ENCODE measurements at places on chromosomes 3 and 15.

DNA sequence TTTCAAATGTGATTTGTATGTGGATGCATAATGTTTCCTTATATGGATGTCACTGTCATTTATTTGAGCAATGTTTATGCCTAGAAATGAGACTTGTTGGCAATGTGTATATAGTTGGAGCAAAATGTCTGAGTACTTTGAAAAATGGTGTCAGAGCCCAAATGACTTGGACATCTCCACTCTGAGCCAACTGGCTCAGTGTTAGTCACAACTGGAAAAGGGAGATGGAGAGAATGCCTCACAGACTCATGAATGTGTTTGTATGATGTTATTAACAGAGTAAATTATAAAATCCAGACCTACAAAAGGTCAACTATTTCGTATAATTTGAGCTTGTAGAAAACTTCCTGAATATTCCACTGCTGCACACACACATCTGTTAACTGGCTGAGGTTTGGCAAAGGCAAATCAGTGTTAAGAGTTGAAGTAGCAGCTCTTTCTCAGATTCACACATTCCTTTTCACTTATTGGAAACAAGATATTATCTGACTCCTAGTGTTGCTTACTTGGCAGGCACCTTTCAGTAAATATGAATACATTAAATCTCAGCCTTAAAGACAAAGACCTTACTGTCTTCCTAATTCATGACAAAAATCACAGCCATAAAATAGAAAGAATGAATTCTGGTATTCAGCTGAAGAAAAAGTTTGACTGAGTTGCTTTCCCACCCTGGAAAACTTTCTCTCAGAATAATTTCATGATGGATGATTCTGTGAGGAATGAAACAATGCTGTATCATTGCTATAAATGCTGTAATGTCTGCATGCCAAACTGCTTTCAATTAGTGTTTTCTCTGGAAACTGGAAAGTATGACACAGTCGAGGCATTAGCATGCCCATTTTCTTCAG lies 27.0 kb downstream of the ADIPOQ start:
- no peak for DNase-seq

DNA sequence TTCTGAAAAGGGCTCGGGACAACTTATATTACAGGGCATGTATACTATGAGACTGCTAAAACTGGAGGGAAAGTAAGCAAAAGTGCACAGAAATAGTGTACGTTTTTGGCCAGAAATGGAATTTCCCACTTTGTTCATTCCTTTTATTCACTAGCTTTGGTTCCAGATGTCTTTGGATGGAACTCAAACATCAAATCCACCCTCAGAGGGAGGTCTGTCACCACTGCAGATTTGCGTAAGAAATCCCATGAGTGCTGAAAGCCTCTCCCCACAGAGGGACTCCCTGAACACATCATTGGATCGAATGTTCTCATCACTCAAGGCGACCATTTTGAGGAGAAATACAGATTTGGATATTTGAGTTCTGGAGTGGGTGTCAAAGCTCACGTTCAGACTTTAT lies 71.6 kb downstream of the FEM1B start:
- DNase-seq: no peak

- DNase-seq: no peak
These were observed 60.1 kb downstream of the SLCO3A1 start for GRCh38 chr15:91913560-91913959.

DNA sequence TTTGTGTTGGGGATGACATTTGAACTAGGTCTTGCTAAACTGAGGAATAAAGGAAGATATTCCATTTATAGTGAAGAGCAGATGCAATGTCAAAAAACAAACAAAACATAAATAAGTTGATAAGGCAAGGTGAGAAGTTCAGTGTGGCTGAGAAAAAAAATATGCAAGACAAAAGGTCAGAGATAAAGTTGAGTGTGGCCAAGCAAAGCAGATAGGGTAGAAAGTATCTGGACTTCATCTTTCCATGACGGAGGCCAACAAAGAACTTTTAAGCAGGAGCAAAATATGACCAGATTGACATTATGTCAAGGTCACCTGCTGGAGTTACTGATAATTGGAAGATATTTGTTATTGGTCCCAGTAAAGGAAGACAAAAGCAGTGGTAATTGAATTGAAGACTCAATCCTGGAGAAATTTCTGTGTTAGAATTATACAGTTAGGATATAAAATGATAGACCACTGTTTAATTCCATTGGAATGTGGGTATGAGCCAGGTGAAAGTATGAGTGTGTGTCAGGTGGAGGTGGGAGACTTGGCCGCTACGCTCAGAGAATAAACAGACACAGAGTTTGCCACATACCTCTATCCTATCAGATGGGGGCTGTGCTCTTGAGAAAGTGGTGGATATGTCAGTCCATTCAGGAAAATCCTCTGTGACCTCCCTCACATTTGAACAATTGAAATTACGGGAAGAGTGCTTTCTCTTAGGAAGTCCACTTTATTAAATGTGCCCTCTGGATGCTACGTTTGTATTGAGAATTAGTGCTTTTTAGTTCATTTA lies 28.1 kb downstream of the ADIPOQ start:
- no peak for DNase-seq

DNA sequence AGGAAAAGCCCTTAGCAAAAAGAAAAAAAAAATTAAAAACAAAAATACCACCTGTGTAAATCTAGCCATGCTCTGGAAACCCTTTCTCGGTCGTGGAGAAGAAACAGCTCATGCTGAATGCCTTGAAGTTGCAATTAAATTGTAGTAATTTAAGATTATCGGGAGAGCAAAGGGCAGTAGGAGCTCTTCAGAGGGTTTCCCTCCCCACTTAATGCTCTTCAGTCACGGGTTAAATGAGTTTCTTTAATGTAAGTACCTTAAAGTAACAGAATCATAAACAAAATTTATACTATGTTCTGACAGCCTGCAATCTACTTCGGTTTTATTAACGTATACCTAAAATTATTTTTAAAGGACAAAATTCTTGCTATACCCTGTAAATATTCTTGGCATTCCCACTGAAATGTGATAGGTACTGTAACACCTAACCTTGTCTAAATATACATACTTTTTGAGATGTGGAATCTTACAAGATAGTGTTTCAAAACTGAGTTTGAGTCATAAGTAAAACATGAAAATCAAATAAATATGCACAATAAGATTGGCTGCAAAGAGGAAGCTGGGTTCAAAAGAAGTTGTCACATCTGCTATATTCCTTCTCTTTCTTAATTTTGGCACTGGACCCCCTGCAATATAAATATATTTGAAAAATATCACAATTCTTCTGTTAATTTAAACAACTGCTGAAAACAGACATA lies 5.3 kb downstream of the FOXP1 start:
- no peak for DNase-seq

DNA sequence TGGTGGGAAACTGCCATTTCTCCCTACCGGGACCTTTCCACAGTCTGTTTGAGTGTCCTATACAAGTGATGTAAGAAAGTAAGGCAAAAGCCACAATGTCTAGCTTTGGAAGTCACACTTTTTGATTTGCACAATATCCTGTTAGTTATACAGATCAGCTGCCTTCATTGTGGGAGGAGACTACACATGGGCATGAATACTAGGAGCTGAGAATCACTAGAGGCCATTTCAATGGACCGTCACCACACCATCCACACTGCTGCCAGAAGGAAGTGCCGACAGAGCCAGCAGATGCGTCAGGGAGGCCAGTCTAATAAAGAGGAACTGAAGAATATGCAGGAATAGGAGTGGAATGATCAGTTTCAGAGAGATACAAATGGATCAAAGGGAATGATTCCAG lies 65.8 kb downstream of the SCN11A start:
- no peak for DNase-seq
